ENCODE measurements at places on chromosomes 4 and X.

GRCh38 chrX:153935326-153935851 lies 552 bp upstream of the NAA10 start:
- DNase-seq: no peak

DNA sequence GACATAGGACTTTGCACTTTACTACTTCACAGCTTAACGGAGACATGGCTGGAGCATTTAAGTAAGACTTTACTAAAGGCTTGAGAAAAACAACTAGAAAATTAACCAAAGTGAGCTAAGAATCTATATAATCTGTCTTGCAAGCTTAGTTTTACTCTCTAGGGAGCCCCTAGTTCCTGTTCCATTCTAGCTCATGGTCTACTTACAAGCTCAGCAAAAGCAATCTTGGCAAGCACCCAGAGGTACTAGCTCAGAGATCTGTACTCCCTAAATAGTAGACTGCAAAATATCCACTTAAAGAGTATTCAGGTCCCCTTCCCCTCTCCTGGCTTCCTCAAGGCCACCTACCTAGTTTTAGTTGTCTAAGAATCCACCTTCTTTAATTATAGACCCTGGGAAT lies 469.0 kb downstream of the IDS start:
- DNase-seq: no peak

GRCh38 chr4:186137196-186137794 lies 32.8 kb downstream of the FAM149A start:
- no peak for DNase-seq

GRCh38 chrX:74249963-74250362 lies 54.0 kb upstream of the ZCCHC13 start:
- DNase-seq: no peak

DNA sequence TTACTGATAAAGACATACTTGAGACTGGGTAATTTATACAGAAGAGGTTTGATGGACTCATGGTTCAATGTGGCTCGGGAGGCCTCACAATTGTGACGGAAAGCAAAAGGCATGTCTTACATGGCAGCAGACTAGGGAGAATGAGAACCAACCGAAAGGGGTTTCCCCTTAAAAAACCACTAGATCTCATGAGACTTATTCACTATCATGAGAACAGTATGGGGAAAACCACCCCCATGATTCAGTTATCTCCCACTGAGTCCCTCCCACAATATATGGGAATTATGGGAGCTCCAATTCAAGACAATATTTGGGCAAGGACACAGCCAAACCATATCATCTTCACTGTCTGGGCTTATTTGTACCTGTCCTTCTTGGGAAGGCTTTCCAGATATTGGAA lies 22.8 kb upstream of the MUC7 start:
- no peak for DNase-seq

DNA sequence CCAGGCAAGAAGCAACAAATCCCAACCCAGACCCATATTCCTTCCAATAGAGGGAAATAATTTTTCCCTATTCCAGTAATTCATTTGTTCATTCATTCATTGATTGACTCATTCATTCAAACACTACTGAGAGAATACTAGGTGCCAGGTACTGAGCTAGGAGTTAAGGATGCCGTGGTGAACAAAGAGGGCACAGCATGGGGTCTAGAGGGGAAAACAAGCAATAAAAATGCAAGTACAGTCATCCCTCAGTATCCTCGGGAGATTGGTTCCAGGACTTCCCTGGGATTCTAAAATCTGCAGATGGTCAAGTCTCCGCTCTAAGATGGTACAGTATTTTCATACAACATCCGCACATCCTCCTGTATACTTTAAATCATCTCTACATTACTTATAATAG lies 18.7 kb downstream of the RASGEF1B start:
- no peak for DNase-seq

GRCh38 chr4:53608242-53608641 lies 17.0 kb upstream of the LNX1 start:
- DNase-seq: no peak

DNA sequence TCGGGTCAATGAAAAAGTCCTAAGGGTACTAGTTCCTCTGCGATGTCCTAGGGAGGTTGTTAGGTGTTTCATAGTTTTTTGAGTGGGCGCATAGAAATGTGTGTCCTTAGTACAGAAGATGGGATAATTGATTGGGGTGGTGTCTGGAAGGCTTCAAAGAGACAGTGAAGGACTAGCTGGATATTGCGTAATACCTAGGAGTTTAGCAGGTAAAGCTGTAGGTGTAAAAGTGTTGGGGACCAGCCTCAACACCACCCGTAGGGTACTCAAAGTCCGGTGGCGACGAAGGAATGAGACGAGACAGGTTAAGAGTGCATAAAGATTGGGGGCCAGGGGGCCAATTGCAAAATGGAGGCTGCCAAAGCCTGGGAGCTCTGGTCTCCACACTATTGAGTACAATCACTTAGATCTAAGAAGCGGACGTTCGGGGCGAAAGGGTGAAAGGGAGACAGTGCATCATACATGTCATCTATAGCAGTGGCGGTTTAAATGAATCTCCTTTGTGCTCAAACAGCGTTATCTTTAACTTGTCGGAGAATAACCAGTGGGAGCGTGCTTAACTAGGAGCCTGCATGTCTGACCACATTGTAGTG lies 1.0 kb downstream of the TRMT44 start:
- no peak for DNase-seq

DNA sequence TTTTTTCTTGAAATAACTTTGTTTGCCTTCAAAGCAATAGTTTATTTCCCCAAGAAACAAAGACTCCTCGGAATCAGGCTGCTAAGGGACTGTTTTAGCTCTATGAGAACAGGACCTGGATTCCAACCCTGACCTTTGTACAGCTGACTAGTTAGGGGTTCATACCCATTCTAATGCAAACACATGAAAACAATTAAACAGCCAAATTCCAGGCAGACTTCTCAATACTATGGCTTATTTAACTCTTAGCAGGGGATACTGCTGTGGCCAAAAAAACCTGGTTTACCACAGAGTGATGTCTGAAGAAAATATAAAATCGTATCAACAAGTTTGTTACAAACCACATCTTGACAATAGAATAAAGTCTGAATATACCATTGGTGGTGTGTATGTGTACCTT lies 129.6 kb upstream of the INTU start:
- no peak for DNase-seq

DNA sequence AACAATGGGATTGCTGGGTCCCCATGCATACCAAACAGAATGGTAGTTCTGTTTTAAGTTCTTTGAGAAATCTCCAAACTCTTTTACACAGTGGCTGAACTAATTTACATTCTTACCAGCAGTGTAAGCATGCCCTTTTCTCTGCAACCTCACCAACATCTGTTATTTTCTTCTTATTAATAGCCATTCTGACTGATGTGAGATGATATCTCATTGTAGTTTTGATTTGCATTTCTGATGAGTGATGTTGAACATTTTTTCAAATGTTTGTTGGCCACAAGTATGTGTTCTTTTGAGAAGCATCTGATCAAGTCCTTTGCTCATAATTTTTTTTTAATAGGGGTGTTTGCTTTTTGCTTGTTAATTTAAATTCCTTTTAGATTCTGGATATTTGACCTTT lies 41.2 kb upstream of the ZMAT1 start:
- no peak for DNase-seq

DNA sequence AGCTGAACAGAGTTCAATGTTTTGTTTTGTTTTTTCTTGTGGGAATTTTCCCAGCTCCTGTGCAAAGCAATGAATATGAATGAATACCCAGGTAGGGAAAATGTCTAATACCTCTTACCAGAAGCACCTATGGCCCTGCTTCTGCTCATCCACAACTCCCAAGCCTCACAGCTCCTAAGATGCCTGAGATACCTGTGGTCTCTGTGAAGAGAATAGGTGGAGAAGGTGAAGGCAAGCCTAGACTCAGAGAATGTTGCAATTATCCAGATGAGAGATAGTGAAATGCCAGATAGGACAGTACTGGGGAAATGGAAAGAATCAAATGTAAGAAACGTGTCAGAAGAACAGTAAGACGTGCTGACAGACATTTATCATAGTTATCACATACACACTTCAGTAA lies 70.2 kb upstream of the NOCT start:
- DNase-seq: no peak

GRCh38 chr4:10730590-10730989 lies 46.0 kb upstream of the CLNK start:
- DNase-seq: no peak

DNA sequence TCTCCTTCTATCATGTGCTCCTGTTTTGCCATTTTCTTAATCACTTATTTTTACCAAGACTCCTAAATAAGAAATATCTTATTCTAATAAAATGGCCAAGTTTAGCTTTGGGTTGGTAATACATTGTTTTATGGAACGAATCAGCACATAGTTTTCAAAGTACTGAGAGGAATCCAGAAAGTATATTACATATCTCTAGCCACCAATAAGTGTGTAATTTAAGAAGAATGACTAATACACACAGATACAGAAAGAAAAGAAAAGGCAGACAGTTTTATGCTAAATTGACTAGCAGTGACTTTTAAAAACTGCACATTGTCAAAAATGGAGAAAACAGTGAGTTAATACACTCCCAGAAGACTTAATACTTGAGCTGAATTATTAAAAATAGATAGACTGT lies 167.0 kb upstream of the IL15 start:
- no peak for DNase-seq

- DNase-seq: no peak
These were observed 560.5 kb upstream of the PABPC4L start for GRCh38 chr4:134762053-134762452.

- no peak for DNase-seq
These were observed 154.1 kb upstream of the FAM241A start for GRCh38 chr4:111991163-111991562.

GRCh38 chr4:153781280-153781679 lies 7.6 kb downstream of the SFRP2 start:
- no peak for DNase-seq

DNA sequence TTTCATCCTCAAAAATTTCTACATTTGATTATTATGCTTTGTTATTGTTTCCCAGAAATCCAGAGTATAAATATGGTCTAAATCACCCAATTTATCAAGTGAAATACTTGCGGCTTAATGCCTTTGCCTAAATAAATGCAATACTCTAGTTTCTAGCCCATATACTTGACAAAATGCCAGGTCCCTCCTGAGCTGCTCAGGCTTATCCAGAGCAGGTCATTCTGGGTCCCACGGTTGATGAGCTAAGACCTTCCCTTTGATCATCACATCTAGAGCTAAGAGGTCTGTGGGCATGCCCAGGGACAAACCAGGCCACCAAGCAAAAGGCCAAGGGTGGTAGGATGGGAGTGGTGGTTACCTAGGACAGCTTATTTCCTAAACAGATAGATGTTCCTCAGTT lies 180.1 kb downstream of the SMIM20 start:
- DNase-seq: no peak

DNA sequence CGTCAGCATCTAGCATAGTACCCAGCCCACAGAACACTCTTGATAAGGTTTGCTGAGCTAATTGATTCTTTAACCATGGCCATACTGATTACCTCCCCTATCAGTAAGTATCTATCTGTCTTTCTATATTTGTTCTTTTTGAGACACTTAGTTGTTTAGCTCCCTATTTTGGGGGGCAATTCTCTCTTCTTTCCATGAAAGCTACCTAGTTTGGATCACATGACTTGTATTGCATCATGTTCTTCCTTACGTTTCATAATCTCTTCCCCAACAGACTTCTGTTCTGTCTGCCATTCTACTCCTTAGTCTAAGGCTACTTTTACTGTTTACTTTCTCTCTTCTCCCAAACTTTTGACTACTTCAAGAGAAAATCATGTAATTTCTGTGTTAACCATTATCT lies 39.0 kb downstream of the TBC1D19 start:
- DNase-seq: no peak

GRCh38 chr4:7771056-7771455 lies 168.6 kb downstream of the AFAP1 start:
- no peak for DNase-seq

DNA sequence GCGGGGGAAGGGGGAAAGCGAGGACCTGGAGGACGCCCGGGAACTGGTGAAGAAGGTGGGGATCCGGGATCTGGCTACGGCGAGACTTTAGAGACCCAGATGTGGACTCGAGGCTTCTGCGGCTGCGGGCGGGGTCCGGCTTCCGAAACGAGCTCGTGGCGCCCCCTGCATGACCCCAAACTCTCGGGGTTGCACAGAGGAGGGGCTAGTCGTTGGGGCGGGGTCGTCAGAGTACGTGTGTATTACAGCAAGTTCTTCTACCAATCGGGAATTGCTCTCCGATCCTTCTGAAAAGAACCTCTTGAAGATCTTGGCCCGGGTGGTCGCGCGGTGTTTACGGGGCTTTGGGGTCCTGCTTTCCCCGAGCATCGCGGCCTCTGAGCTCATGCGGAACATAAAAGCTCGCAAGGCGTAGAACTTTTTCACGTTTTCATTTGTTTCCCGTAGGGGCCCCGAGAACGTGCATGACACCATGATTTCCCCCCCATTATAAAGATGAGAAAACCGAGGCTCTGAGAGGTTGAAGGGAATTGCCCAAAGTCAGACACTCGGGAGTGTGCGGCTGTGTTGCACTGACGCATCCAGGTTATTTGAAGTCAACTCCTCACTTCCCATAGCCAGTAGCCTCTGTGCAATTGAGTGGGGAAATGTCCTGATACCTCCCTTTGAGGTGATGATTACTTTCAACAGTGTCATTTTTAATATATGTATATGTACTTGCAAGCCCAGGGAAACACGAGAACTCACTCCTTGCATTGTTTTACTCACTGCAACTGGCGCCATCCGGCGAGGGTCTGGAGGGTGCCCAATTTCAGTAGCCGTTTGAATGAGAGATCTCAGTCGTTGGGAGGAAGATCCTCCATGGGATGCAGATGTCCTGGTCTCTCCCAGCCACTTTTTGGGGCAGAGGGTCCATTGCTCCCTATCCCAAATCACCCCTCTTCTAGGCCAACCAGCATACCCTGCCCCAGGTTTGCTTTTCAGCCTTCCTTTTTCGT lies at the start of gene BEND4:
BEND4 (minus strand) TSS at position 149 of the 998 bp plus-strand sequence. CDS start 512 bp downstream, outside the sequence.
- no peak for DNase-seq

DNA sequence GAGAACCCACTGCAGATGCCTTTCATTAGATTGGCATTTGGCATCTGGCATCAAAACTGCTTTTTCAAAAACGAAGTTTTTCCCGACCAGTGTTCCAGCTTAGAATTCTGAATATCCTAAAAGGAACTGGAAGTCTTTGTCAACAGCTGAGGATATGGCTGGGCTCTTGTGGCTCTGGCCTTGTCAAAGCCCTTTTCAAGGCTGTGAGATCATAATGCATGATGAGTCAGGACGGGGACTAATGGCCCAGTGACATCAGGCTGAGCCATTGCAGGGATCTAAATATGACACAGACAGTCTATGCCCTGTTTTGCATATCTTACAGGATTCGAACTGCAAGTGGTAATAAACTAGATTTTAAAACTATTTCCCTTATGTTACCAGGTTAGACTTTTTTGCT lies 306.4 kb downstream of the PTTG2 start:
- DNase-seq: no peak

DNA sequence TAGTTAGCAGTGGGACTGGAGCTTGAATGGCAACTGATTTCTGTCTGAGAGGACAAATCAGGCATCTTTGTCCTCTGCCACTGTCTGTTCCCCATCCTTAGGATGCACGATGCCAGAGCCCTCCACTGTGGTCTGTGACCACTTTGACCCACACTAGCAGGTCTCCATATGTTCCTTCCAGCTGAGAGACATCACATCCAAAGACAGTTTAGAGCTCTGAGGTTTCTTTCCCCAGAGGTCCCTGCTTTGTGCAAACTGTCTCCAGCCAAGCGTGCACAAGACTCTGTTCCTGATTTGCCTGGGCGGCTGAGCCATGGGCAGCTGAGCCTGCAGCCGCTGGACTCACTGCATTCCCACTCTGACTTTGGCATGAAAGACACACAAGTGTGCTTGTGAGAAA lies 98.0 kb downstream of the PTTG2 start:
- no peak for DNase-seq
